Brain microvascular endothelial cell (primary cell): ENCODE measurements at places on chromosomes 12 and 14.
A peak's percentile ranks its signal among the peaks of the same experiment; 100 is the strongest.

GRCh38 chr12:68487721-68488309, 122.9 kb upstream of the RAP1B start:
- no peak for DNase-seq

DNA sequence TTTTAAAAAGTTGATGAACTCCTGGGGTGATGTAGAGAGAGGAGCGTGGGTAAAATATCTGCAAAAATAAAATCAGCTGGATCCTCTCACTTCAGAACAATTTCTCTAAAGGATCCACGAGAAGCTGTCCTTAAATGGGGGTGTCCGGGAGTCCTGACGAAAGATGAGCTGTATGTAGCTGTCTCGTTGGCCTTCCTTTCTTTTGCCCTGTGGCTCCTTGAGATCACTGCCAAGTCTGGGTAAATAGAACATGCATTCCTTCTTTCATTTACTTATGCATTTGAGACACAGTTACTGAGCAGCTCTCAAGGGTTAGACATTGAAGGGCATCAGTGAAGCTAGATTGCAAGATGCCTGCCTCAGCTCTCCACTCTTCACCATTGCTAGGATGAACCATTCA, 35.2 kb upstream of the TXNRD1 start:
- peak; percentile 11 for DNase-seq

DNA sequence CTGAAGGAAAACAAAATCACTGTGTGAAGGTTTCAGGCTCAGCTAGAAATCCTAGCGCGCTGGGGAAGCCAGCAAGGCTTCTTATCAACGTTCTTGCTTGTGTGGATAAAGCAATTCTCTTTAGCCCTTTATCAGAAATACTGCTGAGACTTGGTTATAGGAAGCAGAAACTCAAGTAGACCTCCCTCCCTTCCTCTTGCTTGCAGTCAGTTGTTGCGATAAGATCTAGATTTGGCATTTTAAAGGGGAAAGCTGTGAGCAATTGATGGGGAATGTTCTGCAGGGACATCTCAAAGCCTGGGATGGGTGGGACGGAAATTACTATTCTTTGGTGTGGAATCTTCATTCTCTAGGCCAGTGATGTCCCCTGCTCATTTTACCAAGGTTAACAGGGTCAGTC, 76.4 kb upstream of the ANO4 start:
- DNase-seq, result no peak

GRCh38 chr12:130925666-130926015, 28.1 kb upstream of the ADGRD1 start:
- no peak for DNase-seq

GRCh38 chr14:103330536-103330935, 3.5 kb upstream of the EIF5 start:
- DNase-seq, result no peak

DNA sequence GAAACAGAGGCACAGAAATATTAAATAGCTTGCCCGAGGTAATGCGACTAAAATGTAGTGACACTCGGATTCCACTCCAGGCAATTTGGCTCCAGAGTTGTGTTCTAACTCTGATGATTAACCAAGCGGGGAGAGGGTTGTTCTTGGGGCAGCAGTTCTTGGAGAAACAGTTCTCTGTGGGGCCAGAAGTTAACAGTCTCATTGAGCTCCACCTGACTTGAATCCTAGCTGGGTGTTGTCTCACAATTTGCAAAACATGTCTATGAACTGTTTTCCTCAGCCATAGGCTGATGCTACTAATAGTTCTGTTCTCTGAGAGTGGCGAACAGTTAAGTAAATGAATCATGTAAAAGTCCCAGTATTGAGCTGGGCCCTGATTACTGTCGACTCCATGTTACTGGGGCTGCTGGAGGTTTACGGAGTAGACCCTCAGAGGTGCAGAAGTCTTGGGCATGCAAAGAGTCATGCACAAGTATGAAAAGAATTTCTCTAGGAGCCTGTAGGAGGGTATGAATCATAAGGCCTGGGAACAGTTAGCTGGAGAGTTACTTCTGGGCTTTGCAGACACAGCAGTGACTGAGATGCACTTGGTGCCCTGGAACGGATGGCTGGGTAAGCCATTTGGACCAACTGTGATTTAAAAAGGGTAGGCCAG, 15.4 kb upstream of the NIN start:
- peak; percentile 86 for DNase-seq

- no peak for DNase-seq
These were observed 1.2 kb downstream of the FOS start for GRCh38 chr14:75279763-75280290.

GRCh38 chr14:52061390-52061789, 7.5 kb downstream of the NID2 start:
- no peak for DNase-seq

- no peak for DNase-seq
These were observed 37.5 kb upstream of the SINHCAF start for GRCh38 chr12:31363416-31363809.

DNA sequence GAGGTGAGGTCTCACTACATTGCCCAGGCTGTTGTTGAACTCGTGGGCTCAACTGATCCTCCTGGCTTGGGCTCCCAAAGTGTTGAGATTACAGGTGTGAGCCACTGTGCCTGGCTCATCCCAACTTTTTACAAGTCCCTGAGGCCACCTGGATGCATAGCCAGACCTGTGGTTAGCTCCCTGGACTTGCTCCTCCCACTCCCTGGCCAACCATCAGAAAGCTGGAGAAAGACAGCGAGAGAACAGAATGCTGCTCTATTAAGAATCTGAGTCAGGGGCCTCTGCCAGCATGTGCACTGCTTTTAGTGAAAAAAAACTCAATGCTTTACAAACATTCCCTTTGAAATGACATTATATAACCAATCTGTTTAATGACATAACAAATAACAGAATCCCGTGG, 78.2 kb downstream of the RBM19 start:
- DNase-seq, result no peak

DNA sequence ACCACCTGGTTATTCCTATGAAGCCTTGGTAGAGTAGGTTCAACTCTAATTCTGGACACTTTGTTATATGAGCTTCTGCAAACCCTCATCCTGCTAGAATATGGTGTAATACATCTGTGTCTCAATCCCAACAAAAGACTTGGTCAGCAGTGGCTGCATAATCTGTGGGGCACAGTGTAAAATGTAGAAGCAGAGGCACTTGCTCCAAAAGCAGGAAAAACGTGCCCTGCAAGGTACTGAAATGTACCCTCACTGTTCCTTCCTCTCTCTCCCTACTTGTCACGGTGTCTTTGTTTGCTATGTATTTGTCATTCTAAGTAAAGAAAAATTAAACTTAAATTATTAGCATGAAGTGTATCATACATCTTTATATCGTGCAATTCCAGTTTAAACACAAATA, 267.9 kb downstream of the BCL11B start:
- DNase-seq, result no peak

GRCh38 chr14:34718750-34719304, 4.4 kb upstream of the CFL2 start:
- no peak for DNase-seq

DNA sequence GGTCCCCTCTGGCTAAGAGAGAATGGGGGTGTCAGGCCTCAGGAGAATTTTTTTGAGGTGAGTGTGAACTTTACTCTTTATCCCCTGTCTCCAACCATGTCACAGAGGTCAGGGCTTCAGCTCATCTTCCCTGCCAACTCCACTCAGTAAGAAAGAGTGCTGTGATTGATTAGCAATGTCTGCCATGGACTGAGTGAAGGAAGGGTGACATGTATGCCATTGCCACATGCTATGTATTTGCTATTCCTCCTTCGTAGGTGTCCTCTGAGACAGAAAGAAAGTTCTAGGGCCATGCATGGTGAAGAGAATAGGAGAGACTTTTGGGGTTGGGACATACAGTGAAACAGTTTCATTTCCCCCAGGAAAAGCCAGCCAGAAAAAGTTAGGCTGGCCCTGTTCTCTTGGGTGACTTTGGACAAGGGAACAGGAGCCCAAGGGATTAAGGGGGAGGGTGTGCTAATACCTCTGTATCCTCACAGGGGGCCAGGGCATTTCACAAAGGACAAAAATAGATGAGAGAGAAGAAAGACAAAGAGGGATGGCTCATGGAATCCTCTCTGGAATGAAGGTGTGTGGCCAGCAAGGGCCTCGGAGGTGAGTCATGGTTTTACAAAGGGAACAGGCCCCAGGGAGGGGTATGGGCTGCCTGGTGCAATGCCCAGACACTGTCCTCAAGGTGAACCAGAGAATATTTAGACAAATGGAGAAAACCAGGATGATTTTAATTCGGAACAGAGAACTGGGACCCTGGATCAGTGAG, 13.9 kb upstream of the MYL2 start:
- DNase-seq, result no peak

GRCh38 chr14:29220566-29220965, 454.0 kb downstream of the FOXG1 start:
- no peak for DNase-seq

DNA sequence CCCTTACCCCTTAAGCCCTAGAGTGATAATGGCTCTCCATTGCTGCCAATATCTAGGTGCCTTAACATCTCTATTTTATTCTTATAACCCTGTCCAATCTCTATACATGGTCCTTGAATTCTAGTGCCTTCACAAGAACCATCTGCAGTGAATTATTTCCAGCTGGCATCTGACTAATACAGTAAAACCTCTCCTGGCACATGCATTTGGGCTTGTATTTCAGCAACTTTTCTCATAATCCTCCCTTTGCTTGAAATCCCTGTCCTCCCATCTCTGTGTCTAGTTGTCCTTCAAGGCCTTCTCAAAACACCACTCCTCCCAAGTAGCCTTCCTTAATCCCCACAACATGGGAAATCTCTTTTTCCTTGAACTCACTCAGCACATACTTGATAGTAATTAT, 14.2 kb upstream of the HMGA2 start:
- DNase-seq, result no peak

DNA sequence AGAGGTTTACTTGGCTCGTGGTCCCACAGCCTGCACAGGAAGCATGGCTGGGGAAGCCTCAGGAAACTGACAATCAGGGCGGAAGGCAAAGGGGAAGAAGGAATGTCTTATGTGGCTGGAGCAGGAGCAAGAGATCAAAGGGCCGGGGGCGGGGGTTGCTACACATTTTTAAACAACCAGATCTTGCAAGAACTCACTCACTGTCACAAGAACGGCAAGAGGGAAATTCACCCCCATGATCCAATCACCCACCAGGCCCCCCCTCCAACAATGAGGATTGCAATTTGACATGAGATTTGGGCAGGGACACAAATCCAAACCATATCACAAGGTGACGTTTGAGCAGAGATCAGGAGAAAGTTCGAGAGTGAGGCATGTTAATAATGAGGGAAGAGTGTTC, 163.7 kb upstream of the RPH3A start:
- DNase-seq, result no peak
